ENCODE measurements at places on chromosomes 4 and X.

- no peak for DNase-seq
Observed at GRCh38 chrX:49184294-49185281, 1.6 kb downstream of the PRICKLE3 start.

DNA sequence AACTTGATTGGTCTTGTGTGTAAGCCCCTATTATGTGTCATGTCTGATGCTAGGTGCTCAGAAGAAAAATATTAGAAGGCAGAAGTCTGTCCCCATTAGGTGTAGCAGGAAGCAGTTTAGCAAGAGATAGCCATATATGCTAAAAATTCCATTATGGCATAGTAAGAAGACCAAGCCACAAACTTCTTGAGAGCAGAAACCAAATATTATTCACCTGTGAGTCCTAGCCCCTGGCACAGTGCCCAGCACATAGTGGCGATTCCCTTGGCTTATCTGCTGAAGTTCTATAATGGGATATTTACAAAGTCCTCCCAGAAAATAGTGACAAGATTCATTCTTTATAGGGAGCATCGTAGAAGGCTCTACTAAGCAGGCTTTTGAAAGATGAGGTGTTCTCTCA lies 174.4 kb downstream of the RAB28 start:
- DNase-seq: no peak

DNA sequence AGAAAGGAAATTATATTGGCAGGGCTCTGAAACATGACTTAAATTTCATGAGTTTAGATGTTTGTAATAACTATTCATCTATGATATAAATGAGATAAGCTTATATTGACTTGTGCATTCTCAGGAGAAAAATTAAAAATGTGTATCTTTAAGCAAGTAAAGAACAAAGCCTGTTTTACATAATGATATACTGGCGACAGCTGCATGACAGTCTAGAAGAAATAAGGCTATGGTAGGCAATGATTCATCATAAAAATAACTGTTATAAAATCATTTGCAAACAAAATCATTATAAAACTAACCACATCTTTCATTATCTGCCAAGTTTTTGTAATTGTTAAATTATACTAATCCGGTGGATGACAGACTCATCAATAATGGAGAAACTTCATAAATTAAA lies 188.1 kb downstream of the ADAM29 start:
- DNase-seq: no peak

DNA sequence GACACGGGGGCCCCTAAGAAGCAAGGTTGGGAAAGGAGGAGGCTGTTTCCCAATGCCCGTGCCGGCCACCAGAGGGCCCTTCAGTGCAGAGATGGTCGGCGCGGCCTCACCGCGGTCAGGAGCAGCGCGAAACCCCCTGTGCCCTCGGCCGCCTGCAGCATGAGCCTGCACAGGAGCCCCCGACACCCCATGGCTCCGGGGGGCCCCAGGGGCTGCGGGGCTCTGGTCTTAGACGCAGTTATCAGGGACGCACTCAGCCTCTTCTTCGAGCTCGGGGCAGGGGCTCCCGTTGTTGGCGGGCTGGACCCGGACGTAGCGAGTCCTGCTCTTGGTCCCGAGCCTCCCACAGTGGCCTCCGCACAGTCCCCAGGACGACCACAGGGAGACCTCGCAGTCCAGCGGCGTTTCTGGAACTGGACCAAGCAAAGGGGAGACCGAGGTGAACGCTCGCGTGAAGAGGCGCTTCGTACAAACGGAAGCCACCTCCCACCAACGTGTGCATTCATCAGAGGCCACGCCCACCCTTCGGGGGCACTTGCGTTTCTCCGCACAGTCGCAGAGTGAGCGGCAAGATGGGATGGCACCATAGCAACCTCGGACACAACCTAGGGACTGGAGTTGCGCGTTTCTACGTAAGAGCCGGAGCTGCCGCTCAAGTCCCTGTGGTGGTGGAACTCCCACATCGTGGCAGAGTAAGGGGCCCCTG lies 5.0 kb downstream of the SPON2 start:
- DNase-seq: peak; percentile 65

GRCh38 chr4:174036111-174036510 lies 247.4 kb downstream of the FBXO8 start:
- no peak for DNase-seq

DNA sequence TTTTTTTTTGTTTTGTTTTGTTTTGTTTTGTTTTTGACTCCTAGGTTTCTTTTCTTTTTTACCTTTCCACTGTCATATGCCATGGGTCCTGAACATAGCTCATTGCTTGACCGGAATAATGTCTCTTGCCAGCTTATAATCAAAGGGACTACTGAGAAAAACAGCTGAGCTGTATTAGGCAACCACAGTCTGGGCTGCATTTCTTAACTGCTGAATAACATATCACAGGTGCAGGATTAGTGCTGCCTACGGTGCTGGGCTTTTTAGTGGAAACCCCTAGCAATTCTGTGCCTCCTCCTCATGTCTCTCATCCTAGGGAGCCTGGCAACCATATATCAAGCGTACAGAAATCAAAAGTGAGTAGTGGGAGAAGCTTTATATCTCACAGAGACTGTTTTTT lies 333.5 kb downstream of the BMPR1B start:
- DNase-seq: no peak

GRCh38 chr4:20299515-20299914 lies 47.8 kb downstream of the SLIT2 start:
- no peak for DNase-seq

DNA sequence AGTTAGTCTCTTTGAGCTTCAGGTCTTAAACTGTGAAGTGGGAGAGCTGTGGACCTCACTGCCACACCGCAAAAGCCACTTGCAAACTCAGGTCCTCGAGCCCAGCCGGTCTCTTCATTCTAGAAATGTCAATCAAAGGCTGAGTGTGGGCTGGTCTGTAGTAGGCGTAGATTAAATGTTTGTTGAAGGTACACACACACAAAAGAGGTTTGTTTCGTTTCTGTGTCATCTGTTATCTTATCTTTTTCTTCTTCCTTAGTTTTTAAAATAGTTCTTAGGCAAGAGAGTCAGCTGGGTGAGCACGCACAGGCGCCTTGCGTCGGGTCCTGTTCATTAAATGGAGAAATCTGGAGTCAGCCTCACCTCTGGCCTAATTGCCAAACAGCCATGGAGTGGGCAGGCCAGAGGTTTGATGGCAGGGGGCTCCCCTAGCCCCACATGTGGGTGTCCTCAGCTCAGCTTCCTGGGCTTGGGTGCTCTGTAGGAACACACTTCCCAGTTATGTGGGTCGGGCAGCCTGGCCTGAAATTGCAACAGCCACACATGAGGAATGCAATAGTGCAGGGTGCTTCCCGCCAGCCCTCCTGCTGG lies 836 bp upstream of the PSAPL1 start:
- DNase-seq: no peak

GRCh38 chr4:139913398-139913990 lies 240.5 kb downstream of the MAML3 start:
- no peak for DNase-seq

- no peak for DNase-seq
Observed at GRCh38 chr4:169899295-169899694, 126.9 kb downstream of the MFAP3L start.

- DNase-seq: no peak
Observed at GRCh38 chr4:184693056-184693455, 40.8 kb downstream of the CENPU start.

DNA sequence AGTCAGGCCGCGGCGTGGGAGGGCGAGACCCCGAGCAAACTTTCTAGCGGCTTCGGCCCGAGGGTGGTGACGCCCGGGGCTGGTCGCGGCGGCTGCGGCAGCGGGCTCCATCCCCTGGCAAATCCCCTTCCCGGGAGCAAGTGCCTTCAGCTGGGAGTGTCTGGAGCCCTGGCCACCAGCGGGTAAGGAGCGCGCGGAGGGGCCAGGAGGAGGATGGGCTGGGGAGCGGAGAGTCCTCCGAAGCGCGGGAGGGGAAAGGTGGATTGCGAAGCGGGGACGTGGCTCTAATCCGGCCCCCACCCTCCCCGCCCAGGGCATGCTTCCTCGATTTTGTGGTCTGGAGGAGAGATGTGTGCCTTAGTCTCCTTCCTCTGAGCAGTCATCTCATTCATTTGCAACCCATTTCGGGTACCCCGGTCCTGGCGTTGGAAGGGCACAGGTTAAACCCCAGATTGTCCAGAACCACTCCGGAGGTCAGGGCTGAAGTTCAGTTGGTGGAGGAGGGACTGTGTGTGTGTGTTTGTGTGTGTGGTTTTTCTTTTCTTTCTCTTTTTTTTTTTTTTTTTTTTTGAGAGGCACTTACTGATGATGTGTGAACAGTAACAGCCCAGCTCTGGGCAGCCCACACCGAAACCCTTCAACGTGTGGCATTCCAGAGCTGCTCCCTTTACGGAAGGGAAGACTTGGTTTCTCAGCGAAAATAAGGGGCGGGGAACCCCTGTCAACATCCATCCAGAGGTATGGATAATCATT lies 516 bp downstream of the SGMS2 start:
- DNase-seq: no peak

- DNase-seq: no peak
Observed at GRCh38 chr4:87326460-87326859, 3.8 kb upstream of the HSD17B13 start.

GRCh38 chr4:104930298-104930697 lies 216.4 kb upstream of the TET2 start:
- no peak for DNase-seq

GRCh38 chr4:174305961-174306360 lies 22.2 kb downstream of the CEP44 start:
- no peak for DNase-seq

DNA sequence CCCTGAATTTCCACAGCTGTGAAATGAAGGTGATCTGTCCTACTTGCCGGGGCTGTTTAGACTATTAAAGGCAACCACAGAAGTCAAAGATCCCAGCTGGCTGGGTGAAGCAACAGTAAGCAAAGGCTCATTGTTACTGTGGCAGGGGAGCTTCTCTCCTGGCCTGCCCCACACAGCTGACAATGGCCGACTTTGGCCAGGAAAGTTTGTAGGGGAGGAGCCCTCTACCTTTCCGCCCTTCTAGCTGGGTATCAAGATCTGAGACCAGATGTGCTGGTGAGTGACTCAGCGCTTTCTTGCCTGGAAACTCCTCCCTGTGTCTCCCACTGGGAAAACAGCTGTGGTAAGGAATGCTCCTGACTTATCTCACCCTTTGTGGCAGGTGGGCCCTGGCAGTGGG lies 21.1 kb downstream of the RASSF6 start:
- no peak for DNase-seq

GRCh38 chrX:148223361-148223760 lies 242.2 kb downstream of the FMR1NB start:
- no peak for DNase-seq

- DNase-seq: no peak
Observed at GRCh38 chr4:142846108-142846728, at the start of gene INPP4B. TSS of gene INPP4B (minus strand) at chr4:142846301.

- DNase-seq: no peak
Observed at GRCh38 chrX:31388946-31389345, 317.1 kb upstream of the FTHL17 start.

DNA sequence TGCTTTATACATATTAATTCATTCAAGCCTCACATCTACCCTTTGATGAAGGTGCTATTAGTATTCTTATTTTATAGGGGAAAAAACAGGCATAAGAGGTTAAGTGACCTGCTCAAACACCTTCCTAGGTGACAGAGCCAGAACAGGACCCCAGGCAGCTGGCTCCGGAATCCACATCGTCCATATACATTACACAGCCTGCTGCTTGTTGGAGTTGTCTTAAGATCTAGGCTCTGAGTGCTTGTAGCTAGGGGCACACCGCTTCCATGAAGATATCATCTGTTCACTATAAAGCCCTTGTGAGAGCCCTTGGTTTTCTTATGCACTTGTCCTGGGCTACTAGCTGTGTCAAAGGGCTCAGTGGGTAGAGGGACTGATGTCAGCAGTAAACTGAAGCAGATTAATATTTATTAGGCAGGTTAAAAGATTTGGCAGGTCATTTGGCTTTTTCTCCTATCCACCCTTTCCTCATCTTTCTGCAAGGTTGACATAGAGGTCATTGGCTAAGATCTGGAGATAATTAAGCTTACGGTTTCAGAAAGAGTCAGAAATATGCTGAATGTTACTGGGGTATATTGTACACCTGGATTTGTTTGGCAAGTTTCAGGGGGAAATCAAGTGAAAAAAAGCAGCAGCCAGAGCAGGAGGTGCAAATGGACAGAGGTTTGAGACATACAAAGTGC lies 195.4 kb downstream of the SOWAHB start:
- DNase-seq: no peak

GRCh38 chr4:119626943-119627266 lies 1.7 kb downstream of the PDE5A start:
- no peak for DNase-seq

DNA sequence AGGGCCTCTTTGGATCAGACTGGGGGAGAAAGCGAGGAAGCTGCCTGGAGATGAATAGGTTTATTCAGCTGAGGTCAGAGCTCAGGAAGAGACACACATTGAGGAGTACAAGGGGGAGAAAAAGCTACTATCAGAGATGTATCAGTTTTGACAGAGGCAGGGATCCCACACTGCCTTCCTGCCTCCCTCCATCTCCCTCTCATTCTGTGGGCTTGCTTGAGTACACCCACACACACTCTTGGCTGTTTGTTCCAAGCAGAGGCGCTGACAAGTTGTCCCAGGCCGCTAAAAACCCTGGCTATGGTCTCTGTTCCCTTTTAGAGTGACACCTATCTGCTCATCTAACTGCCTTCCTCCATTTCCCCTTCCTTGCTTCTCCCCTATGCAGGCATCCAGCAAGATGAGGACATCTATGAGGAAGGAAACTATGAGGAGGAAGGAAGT lies 5.2 kb downstream of the TSPYL2 start:
- DNase-seq: no peak

- no peak for DNase-seq
Observed at GRCh38 chr4:100208964-100209363, 18.7 kb upstream of the DDIT4L start.

GRCh38 chr4:110630688-110631402 lies 8.0 kb upstream of the PITX2 start:
- no peak for DNase-seq

- DNase-seq: no peak
Observed at GRCh38 chr4:18171896-18172295, 150.3 kb upstream of the LCORL start.

DNA sequence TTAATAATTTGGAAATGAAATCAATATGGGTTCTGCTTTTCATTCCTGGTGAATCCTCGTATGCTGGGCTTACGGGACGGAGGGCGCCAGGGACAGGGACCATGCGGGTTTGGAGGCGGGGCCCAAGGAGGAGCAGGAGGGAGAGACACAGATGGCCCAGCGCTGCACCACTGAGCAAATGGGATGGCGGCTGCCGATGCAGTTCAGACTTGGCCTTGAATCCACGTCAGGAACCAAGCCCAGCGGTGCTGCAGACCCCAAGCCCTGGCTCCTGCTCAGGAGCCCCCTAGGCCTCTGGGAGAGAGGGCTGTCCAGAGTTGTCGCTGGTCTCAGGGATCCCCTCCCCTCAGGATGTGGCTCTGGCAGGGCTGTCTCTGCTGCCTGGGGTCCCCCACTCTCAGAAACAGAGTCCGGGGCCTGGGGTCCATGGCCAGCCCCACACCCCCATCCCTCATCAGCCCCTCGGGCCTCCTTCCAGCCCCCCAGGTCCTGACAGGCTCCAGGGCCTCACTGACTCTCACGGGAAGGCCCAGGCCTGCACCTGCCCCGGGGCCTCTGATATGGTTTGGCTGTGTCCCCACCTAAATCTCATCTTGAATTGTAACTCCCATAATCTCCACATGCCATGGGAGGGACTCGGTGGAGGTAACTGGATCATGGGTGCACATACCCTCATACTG lies 75.2 kb downstream of the FAM53A start:
- DNase-seq: no peak

All from stimulated activated CD4-positive, alpha-beta T cell treated with anti-CD3 and anti-CD28 coated beads, Interleukin-1b, Interleukin-23, amount 100 ng/mL, for 1 hour (primary cell).